ENCODE measurements at places on chromosomes 4 and X.

DNA sequence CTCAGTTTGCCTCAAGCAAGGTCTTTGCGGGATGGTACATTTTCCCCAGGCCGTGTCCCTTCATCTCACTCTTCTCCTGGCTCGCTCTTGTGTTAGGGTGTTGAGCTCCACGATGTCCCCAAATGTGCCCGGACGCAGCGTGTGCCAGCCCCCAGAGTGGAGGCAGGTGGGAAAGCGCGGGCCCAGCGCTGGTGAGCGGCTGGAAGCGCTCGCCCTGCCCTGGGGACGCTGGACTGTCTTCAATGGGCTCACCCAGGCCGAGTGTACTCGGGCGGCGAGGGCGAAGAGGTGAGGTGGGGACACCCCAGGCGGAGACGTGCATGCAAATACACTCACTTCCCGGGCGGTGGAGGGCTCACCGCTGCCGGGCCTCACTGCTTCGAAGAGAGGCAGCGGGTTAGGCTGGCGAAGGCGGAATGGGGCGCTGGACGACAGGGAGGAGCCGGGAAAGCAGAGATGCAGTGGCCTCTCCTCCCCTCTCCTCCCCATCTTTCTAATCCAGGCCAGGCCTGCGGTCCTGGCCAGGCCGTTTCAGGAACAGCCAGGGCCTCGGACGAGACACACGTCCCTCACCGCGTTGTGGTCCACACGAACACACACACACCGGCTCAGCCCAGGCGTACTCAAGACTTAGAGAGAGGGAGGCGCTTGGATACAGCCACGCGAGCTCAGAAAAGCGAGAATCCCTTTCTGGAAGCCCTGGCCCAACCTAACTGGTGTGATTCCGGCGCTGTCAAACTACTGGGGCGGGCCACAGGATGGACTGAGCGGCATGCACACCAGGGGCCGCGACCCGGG lies 2.2 kb downstream of the NKX6-1 start:
- DNase-seq, result peak; percentile 66

DNA sequence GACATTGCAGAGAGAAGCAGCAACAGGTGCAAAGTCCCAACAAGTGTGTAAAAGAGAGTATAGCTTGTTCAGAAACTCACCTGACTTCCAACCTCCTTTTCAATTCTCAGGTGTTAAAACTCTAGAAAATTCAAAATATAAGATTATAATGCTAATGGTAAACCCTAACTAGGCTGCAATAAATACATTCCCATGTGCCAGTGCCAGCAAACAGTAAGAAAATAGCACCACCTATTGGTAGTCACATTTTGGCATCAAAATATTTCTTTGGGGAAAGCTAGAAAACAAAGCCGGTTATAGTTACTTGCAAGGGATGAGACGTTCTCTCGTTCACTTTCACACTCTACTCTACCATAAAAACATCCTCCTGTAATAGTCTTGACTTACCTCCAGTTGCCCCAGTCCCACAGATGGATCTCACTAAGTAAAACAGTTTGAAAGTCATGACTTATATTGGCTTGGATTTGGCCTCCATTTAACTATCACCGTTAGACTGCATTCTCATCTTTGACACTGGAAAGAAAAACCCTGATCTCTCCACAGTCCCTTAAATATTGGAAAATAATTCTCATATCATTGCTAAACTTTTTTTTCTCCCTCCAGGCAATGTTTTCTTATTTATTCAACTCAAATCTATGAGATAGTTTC lies 9.6 kb downstream of the BMP3 start:
- DNase-seq, result no peak

GRCh38 chr4:67131224-67131623 lies 414.1 kb downstream of the CENPC start:
- DNase-seq, result no peak

DNA sequence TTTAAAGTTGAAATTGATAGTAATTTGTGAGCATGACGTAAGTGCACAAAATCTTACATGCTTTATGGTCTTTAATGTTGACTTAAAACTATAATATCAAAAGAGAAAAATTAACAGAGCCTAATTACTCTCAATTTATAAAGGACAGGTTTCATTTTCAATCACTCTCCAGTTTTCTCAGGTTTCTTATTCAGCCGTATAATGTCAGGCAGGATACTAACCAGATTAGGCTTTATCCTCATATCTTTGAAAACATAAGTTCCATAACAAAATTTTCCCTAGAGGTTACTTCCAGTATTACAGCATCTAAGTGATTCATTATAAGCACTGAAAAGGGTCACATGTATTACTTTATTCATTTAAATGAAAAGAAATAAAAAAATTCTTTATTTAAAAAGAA lies 492.1 kb downstream of the PACRGL start:
- DNase-seq, result no peak

- no peak for DNase-seq
Measured at GRCh38 chrX:71225009-71225408, 2.0 kb downstream of the GJB1 start.

- DNase-seq, result peak; percentile 12
Measured at GRCh38 chrX:46837558-46838485, 979 bp downstream of the RP2 start.

- no peak for DNase-seq
Measured at GRCh38 chrX:116379854-116380253, 56.6 kb upstream of the SLC6A14 start.

Data from WERI-Rb-1 (cell line).